Activated T-cell treated with anti-CD3 and anti-CD28 coated beads, Interleukin-2, amount 50 U/mL, for 4 hours (primary cell): ENCODE measurements at places on chromosomes 1 and 21.

DNA sequence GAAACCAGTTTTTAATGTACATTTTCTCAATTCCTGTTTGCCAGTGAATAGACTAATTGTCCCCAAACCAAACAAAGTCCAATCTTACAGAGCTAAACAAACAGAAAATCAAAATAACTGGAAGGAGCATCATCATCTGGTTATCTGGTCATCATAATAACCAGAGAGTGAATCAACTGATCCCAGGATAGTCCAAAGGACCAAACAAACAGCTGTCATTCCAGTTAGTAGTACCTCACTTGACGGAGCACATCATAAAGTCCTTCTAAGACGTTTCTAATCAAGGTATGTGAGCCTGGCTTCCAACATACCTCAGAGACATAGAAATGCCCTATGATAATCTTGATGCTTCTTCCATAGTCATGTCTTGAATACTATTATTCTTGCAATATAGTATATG lies 240.5 kb downstream of the LTN1 start:
- DNase-seq: no peak

DNA sequence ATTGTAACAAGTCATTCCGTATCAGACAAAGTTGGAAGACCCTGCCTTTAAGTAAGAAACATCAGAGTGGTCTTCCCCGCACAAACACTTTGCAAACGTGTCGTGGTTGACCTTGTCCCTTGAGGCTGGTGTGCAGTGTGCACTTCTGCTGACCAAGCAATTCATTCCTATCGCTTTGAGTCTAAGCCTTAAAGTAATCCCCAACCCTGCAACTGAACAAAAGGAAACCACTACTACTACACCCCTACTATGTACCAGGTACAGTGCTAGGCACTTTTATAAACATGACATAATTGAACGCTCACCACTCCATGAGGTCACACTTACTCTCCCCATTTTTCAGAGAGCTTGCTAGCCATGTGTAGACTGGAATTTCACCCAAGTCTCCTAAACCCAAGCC lies 10.6 kb downstream of the ITPKB start:
- DNase-seq: no peak

DNA sequence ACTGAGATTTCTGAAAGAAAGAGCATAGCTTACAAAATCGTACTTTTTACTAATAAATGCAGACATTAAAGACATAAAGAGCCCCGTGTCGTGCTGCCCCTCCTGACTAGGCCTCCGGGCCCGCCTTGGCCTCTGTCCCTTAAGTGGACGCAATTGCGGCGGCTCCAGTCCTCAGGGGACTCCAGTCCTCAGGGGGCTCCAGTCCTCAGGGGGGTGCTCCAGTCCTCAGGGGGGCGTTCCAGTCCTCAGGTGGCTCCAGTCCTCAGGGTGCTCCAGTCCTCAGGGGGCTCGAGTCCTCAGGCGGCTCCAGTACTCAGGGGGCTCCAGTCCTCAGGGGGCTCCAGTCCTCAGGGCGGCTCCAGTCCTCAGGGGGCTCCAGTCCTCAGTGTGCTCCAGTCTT lies 10.6 kb upstream of the OR2M2 start:
- DNase-seq: no peak

DNA sequence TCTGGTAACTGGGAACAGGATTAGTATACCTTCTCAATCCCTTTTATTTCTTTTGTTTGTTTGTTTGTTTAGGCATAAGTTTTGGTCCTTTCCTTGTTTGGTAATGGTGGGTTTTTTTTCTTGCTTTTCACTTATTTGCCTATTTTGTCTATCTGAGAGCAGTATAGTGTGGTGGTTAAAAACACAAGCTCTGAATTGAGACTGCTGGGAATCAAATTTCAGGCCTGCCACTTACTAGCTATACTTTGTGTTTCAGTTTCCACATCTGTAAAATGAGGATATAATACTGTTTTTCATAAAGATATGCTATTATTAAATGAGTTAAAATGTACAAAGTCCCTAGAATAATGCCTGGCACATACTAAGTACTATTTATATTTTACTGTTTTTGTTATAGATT lies 81.6 kb upstream of the IVNS1ABP start:
- no peak for DNase-seq

DNA sequence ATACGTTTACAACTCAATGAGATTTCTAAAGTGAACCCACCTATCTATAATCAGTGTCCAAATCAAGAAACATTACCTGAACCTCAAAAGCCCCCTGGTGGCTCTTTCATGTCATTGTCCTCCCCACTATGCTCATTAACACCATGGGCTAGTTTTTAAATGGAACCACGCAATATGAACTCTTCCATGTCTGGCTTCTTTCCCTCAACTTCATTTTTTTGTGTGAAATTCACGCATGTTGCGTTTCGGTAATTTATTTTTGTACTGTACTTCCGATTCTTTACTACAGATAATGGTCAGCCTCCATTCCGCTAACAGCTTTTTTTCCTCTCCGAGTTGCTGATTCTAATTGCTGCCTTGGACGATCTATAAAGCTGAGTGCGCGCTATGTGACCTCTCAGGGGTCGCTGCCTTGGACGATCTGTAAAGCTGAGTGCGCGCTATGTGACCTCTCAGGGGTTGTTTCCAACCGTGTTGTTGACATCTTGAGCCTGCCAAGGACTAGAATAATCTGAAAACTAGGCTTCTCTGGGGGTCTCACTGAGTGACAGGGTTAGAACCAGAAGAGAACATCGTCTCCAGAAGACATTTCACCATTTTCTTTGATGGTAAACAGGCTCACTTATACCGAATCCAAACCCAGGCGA lies 1.1 kb upstream of the CACYBP start:
- peak; percentile 25 for DNase-seq
